Activated naive CD8-positive, alpha-beta T cell treated with anti-CD3 and anti-CD28 coated beads, Interleukin-2, amount 50 U/mL, for 24 hours (primary cell): ENCODE measurements at places on chromosomes 11 and 22.
A peak's percentile ranks its signal among the peaks of the same experiment; 100 is the strongest.

DNA sequence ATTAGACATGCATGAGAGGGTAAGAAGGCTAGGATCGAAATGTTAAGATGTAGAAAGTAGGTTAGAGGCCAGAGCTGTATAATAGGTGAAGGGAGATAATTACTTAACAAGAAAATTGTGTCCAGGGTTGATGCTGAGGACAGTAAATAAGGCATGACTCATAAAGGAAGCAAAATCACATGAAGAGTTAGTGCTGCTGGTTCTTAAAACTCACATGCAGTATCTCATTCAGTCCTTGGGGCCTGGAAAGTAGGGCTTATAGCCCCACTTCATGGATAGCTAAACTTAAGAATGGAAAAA lies 130.2 kb downstream of the NCAM1 start:
- no peak for DNase-seq

DNA sequence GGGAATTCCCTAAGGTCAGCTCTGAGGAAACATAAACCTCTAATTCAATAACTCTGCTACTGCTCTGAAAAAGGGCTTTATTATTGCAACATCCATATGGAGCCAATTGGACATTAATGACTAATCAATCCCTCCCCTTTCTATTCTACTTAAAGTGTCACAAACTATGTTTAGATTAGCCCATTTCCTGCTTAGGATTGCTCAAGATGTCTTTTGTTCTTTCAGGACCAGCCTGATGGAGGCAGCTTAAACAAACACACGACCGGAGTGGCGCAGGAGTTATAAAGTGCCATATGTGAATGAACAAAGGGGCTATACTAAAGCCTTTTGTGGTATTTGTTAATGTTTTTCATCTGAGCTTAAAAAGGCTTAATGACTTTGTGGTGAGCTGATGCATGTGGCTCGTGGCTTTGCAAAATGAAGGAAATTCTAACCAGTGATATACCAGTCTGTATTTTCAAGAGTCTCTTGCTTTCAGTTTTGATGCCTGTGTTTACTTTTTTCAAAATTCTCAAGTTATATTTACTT lies 354.4 kb downstream of the SOX6 start:
- DNase-seq, result no peak

GRCh38 chr11:111605681-111606080 lies 3.4 kb downstream of the SIK2 start:
- DNase-seq, result no peak

DNA sequence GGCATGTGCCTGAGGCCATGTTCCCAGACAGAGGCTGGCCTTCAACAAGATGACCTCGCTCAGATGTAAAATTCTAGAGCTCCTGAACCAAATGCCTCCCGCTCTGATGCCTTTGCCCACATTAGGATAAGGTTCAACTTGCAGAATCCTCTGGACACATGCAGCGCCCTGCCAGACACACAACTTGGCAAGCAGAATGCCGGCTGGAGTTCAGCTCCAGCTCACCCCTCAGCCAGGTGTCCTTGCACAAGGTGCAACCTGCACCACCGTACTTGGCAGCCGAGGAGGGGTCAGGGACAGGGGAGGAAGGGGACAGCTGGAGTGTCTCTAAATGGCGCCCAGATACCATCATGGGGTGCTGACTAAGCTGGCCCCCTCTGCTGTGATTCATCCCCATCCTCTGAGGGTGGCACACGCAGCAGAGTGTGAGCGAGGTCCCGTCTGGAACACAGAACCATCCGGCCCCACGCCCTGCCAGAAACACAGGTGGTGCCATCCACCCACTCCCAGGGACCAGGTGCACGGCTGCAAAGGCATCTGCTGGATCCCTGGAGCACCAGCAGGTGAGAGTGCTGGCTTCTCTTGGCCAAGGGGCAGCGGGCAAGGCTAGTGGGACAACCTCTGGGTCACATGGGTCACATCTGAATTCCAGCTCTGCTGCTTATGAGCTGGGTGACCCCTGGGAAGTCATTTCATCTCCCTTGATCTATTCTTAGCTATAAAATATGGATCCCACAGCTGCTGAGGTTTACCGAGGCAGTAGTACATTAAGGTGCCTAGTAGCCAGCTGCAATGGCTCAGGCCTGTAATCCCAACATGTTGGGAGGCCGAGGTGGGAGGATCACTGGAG lies 12.8 kb downstream of the ZMAT5 start:
- no peak for DNase-seq

DNA sequence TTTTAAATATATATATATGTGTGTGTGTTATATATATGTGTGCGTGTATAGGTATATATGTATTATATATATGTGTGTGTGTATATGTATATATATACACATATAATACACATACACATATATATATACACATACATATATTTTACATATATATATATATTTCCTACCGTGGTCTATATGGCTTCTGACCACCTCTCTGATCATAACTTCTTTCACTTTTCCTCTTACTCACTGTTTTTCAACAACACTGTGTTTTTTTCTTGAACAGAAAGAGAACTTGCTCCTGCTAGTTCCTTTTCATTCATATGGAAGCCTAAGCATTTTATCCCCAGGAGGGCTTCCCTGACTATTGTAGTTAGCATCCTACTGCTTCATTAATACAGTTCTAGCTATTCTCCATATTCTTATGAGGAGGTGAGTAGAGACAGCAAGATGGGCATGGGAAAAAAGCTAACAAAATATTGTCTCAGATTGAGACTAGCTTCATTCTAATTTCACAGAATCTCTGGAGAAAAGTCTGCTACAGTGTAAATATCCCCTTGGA lies 38.5 kb upstream of the CTSC start:
- DNase-seq, result no peak

DNA sequence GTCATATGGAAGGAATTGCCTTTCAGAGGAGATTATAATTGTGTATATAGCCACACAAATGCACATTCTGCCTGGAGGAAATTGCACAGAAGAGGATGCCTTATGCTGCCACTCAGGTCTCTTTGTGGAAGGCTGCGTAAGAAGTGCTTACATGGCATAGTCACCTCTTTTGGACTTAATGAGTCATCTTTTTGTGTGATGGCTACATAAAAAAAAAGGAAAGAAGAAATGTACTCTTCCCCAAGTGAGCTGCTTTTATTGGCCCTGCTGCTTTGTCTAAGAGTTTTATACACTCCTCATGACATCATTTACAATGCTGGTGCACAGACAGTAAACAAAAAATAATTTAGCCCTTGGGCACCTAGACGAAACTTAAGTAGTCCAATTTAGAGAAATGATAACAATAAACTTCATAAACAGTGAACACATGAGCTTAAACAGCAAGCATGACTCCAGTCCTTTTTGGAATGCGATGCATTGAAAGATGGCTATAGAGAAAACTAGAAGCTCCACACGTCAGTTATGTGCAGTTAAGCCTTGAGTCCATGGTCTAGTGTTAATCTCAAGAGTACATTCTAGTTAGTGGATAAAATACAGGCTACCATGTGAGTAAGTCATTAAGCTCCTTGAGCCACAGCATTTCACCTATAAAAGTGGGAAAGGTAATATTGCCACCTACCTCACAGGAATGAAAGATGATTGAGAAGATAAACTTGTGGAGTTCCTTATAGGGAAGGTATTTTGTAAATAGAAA lies 12.0 kb downstream of the CSTPP1 start:
- DNase-seq, result no peak

DNA sequence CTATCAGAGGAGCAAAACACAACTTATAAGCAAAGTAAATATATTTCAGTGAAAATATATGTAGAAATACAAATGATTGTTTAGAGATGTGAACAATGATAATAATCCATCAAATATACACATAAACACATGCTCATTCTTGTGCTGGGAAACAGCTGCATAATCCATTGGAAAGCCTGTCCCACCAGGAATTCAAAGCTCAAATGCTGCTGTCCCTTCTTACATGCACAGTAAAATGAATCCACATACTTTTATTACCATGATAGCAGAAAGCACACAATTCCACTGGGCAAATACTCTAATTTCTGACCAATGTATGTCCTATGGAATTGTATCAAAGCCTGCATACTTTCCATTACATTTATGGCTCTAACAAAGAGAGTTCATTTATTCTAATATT lies 44.5 kb downstream of the SOX6 start:
- no peak for DNase-seq

- no peak for DNase-seq
Measured at GRCh38 chr11:87639753-87640364, 535.4 kb downstream of the RAB38 start.

DNA sequence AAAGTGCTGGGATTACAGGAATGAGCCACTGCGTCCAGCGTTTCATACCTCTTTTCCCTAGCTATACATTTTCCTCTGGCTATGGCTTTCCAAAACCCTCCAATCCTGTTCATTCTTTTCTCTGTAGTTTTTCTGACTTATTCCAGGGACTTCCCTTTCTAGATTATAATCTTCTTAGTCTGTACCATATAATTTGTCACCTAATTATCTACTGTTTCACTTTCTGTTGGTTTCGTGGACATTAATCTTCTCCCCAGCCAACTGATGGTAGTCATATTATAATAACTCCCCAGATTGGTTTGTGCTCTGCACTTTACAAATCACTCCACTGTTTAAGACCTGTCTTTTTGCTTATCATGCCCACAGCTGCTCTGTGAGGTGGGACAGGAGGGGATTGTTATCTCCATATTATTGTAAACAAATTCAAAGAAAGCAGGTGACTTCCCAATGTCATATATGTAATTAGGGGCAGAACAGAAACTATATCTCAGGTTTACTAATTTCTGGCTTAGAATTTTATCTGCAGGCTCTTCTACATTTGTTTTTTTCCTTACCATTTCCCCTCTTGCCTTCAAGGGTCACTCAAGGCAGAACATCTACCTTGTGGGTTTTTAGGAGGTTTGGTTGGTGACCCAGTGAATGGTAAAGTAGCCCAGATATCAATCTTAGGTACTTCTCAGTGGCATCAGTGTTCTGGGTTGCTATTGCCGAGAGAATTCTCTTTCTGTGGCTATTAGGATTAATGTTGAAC lies 23.9 kb downstream of the STIM1 start:
- DNase-seq, result no peak

DNA sequence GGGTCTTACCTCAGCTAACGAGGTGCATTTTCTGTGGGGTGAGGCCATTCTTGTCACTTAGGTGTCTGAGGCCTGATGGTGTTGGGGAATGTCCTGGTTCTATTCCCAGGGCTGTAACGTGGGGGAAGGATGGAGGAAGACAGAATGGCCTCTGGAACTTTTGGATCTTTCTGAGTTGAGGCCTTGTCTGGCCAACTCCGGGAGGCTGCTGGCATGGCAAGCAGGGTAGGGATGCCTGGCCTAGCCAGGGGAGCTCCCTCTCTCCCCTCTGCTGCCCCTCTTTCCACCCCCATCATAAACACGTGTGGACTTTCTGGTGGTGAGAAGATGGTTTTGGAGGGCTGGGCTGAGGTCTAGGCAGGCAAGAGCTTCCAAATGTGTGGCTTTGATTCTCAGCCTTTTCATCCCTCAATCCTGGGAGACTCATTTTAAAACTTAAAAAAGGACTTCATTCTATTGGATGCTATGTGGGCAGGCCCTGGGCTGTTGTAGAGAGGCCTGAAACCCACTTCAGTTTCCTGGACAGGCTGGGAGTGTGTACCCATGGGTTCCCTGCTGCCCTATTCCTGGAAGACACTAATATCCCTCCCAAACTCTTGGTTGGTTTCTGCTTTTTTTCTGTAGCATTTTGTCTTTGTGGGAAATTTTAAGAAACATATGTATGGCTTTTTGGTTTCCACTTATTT lies 30.9 kb downstream of the ZBTB16 start:
- DNase-seq, result no peak

GRCh38 chr22:50456466-50457234 lies 18.2 kb downstream of the SBF1 start:
- no peak for DNase-seq

GRCh38 chr11:121441521-121441920 lies 10.6 kb upstream of the SORL1 start:
- DNase-seq, result no peak

DNA sequence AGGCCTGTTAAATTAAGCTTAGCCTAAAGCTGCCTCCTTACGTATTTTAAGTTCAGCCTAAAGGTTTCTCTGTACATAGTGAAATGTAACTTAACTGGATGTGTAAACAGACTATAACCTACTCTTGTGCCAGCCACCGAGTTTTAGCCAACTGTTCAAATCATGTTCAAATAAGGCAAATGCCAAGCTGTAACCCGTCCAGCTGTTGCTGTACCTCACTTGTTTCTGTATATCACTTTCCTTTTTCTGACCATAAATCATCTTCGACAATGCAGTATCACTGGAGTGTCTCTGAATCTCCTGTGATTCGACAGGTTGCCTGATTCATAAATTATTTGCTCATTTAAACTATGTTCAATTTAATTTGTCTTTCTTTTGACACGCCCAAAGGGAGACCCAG lies 4.0 kb upstream of the PLAAT5 start:
- DNase-seq, result no peak

- no peak for DNase-seq
Measured at GRCh38 chr11:117523680-117524079, 196.0 kb downstream of the CEP164 start.

- DNase-seq, result no peak
Measured at GRCh38 chr11:41459465-41460401, at the start of gene LRRC4C. Gene LRRC4C (minus strand): TSS chr11:41459652.

- DNase-seq, result no peak
Measured at GRCh38 chr11:123052901-123053721, 8.8 kb downstream of the HSPA8 start.

DNA sequence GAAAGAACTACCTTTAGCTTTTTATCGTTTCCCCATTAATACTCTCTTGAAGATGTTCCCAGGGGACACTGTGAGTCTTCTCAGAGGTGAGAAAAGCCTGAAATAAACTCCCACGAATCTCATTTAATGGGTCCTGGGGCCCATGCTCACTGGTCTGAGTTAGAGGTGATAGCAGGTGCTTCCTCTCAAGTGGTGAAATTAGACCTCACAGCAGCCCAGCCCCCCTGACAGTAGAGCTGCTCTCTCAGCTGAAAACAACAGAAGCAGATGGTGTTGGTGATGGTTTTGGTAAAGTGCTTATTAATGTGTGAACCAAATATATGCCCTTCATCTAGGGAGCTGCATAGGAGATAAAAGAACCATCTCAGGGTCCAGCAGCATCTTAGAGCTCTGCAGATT lies 76.8 kb upstream of the VPREB1 start:
- DNase-seq, result no peak

DNA sequence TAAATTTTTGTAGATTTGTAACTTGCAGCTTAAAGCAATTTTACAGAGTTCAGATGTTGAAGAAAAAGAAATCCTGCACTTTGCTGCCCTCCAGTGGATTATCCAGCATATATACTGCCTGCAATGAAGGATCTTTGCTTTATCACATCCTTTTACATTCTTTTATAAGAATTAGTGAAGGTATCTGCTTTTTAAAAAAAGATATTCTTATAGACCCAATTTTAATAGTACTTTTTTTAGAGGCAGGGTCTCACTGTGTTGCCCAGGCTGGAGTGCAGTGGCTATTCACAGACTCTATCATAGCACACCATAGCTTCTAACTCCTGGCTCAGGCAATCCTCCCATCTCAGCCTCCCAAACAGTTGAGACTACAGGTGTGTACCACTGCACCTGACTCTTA lies 60.7 kb downstream of the TTC17 start:
- peak; percentile 40 for DNase-seq

- DNase-seq, result no peak
Measured at GRCh38 chr22:28934026-28934425, 50.7 kb downstream of the ZNRF3 start.

GRCh38 chr11:82981852-82982251 lies 80.3 kb downstream of the DDIAS start:
- no peak for DNase-seq
